Activated naive CD4-positive, alpha-beta T cell treated with anti-CD3 and anti-CD28 coated beads for 36 hours (primary cell): ENCODE measurements at places on chromosomes 1 and 21. TPM values are rescaled to one million over a fixed set of nuclear protein-coding genes. Genes with fewer than 3 reads are reported as not detected.

The FCGR1A gene
- total RNA-seq = not detected

The TP73 gene
- total RNA-seq = 0.20 TPM

- no peak for DNase-seq
Observed at GRCh38 chr1:72636631-72637030, 354.3 kb upstream of the NEGR1 start.

DNA sequence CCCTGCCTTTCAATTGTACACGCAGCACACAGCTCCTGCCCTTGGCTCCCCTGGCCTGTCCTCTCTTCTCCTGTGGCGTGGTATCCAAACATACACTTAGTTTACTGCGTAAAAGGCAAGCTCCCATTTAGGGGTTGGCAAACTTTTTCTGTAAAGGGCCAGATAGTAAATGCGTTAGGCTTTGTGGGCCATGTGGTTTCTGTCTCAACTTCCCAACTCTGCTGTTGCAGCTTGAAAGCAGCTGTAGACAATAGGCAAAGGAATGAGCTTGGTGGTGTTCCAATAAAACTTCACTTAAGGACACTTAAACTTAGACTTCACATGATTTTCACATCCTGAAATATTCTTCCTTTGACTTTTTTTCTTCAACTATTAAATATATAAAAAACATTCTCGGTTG, 63.3 kb downstream of the RHOU start:
- DNase-seq = no peak

GRCh38 chr1:231970684-231971083, 344.1 kb downstream of the DISC1 start:
- no peak for DNase-seq
